ENCODE measurements at places on chromosomes 4 and X.
A peak's percentile ranks its signal among the peaks of the same experiment; 100 is the strongest.

DNA sequence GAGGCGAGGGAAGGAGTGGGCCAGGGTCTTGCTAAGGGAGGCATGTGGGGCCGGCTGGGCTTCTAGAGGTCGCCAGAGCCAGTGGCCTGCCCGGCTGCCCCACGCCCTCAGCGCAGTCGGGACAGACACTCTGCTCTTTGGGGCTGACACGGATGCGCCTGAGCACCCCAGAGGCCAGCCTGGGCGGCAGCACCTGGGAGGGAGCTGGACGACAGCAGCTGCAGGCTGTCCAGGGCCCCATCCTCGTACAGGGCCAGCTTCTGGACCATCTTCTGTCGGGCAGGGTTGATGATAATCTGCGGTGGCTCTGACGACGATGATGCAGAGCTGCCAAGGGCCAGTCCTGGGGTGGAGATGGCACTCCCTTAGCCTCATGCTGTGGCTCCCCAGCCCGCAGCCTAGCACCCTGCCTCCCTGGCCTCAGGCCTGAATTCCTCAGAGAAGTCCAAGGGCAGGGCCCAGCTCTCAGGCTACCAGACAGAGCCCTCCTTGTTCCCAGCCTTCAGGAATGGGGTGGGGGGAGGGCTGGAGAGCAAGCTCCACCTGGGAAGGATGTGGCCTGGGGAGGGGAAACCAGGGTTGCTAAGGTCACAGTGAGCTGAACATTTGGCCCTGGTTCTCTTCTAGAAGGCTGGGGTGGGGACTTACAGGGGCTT, 7.2 kb downstream of the IRAK1 start:
- no peak for DNase-seq

GRCh38 chrX:140393507-140393906, 111.4 kb downstream of the SOX3 start:
- DNase-seq, result no peak

DNA sequence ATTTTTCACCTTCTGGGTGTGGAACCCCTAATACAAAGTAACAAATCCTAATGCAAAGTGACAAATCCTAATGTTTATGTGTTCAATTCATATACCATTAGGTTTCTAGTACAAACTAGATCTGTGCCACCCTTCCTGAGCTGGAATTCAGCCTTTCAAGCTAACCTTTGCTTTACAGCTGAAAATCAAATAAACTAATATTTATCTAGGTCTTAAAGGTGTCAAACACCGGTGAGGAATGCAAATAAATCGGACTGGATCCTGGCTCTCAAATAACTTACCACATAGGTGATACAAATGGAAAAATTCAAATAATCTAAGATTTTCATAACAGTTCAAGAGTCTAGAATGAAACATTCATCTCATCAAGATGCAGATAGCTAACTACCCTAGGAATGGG, 11.6 kb downstream of the IRF2 start:
- DNase-seq, result no peak

- no peak for DNase-seq
Measured at GRCh38 chr4:97836662-97837061, 306.6 kb downstream of the STPG2 start.

DNA sequence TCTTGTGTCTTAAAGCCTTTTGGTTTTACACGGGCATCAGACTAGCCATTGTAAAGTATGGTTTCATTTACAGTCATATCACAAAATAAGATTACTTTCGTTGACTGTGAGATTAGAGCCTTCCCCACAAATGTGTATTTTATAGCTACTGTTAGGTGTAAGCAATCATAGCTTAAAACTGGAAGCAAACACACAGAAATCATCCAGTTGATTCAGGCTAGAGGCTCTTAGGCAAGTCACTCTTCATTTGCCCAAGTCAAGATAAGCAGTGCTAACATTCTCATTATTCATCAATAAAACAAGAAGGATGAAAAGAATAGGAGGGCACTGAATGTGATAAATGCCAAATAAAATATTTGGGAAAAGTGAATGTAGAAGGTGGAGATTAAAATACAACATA, 448.7 kb upstream of the FAM241A start:
- DNase-seq, result no peak

- no peak for DNase-seq
Measured at GRCh38 chr4:40301603-40302002, 33.5 kb upstream of the CHRNA9 start.

- DNase-seq, result no peak
Measured at GRCh38 chrX:17579026-17579425, 158.3 kb upstream of the SCML1 start.

- DNase-seq, result no peak
Measured at GRCh38 chrX:128518508-128518907, 466.3 kb upstream of the ACTRT1 start.

DNA sequence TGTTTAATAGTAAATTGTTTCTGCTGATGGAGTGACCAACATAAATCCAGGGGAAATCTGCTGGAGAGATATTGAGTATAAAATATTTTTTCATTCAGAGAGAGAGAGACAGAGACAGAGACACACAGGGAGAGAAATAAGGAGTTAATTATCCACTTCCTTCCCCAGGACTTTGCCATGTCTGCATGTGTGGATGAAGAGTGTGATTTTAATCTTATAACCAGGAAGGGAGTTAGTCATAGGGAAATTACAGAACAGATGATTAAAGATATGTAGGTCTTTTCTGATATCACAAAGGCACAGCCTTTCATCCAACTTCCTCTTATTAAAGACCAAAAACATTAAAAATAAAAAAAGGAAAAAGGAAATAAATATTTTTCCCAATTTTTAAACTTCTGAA, 526.3 kb downstream of the SPRY1 start:
- no peak for DNase-seq

- no peak for DNase-seq
Measured at GRCh38 chr4:26858947-26859401, 1.7 kb upstream of the STIM2 start.

DNA sequence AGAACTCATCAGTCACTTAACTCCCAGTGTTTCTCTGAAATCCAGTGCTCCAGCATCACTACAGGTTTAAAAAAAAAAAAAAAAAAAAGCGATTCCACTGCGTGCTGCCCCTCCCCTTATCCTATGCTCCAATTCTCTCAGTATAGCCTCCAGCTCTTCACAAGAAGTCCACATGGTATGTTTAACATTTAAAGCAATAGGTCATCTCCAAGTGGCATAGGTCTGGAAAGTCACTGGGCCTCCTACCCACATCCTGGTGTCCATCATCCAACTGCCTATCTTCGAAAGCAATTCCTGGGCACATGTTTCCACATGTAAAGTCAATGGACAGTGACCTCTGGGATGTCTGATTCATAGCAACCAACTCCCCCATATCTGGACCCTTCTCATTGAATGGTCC, 66.5 kb upstream of the MAP3K15 start:
- DNase-seq, result no peak

GRCh38 chr4:53537606-53538005, 53.7 kb downstream of the LNX1 start:
- DNase-seq, result no peak

DNA sequence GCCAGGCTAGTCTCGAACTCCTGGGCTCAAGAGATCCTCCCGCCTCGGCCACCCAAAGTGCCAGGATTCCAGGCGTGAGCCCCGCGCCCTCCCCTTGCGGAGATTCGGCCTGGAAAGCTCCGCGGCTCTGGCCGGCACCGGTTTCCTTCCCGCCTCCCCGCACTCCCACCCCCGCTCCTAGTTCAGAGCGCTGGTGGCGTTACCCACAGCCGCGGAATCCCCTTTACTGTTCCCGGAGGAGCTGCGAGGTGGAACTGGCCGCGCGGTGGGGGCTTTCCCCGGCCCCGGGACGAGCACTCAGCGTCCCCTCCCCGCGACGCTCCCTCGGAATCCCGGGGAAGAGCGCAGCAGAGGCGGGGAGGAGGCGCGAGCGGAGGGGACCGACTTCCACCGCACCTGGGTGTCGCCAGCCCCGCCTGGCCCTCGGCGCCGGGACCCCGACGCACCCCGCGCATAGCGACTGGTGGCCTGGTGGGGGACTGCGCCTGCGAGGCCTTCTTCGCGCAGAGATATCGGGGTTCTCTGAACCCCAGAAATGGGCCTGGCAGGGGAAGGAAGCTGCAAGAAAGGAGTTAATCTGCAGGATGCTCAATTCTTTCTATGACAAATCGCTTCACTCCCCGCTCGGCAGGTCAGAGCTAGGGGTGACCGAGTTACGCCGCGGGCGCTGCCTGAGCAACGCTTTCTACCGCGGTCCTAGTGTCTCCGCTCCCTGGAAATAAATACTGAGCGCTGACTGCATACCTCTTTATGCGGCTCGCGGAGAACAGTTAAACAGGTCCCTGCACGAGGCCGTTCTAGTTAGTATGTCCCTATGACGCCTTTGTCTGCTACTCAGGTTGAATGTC, 14.6 kb upstream of the SLC25A4 start:
- DNase-seq, result peak; percentile 79

DNA sequence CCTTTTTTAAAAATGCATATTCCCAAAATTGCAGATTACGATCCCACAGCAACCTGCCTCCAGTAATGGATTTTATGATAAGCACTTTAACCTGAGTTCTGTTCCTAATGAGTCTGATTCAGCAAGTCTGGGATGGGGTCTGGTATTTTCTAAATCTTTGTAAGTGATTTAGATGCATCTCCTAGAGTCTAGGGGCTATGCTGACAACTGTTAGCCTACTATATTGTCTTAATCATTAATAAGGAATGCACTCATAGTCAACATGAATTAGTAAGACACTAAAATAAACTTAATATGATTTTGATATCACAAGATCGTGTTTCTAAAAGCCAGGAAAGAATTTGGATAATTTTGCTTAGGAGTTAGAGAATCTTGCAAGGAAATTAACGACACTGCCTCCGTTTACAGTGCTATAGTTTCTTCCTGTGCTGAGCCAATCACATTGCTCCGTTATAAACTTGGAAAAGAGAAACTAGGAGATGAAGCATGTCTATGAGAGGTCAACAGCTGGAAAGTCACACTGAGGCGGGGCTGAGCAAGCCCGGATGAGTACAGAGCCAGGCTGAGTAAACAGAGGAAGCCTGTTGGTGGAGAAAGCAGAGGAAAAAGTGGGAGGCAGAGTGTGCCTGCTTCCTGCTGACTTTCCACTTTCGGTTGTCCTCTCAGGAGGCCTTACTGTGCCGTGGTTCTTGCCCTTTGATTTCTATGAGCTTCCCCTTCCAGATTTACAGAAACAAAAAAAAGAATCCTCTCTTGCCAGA, 5.4 kb downstream of the SCARB2 start:
- DNase-seq, result peak; percentile 16

- no peak for DNase-seq
Measured at GRCh38 chrX:149987613-149988012, 49.3 kb upstream of the EOLA2 start.

DNA sequence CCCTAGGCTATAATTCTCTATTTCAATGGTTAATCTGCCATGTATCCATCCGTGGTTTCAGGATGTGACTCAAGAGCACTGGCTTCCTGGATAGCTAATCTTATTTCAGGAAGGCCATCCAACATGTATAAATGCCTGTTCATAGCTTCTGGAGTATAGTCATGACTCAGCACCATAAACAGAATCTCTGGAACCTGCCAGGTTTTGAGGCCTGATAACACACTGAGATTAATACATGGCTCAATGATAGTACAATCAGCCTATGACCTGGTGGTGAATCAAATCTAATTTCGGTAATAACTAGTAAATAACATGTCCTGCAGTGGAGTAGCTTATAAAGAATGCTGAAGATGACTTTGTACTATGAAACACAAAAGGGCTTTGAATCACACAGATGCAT, 5.7 kb upstream of the IL13RA2 start:
- DNase-seq, result no peak

DNA sequence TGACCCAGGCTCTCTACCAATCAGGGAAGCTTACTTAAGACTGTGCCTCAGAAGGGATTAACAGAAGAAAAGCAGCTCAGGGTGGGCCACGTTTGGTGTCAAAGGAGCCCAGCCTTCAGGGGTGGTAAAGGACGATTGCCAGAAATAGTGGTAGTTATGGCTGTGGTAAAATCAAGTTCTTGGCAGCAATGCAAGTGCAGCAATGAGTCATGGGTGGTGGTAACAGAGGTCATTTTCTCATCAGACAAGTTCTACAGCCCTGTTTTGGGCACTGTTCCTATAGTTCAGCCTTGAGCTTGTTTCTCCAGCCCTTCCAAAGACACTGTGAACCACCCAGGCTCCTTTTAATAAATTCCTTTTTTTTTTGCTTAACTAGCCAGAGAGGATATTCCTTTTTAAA, 120.3 kb downstream of the EFHC2 start:
- DNase-seq, result no peak

- DNase-seq, result no peak
Measured at GRCh38 chr4:137310593-137311490, 221.5 kb downstream of the PCDH18 start.

GRCh38 chr4:140186651-140187315, 32.8 kb upstream of the MAML3 start:
- DNase-seq, result peak; percentile 70

- DNase-seq, result no peak
Measured at GRCh38 chr4:37561803-37562207, 124.4 kb downstream of the RELL1 start.

- no peak for DNase-seq
Measured at GRCh38 chr4:38614231-38614630, 49.8 kb upstream of the KLF3 start.

- no peak for DNase-seq
Measured at GRCh38 chr4:109589605-109590004, 29.6 kb downstream of the MCUB start.

GRCh38 chr4:108533876-108534275, 86.5 kb upstream of the RPL34 start:
- DNase-seq, result no peak

DNA sequence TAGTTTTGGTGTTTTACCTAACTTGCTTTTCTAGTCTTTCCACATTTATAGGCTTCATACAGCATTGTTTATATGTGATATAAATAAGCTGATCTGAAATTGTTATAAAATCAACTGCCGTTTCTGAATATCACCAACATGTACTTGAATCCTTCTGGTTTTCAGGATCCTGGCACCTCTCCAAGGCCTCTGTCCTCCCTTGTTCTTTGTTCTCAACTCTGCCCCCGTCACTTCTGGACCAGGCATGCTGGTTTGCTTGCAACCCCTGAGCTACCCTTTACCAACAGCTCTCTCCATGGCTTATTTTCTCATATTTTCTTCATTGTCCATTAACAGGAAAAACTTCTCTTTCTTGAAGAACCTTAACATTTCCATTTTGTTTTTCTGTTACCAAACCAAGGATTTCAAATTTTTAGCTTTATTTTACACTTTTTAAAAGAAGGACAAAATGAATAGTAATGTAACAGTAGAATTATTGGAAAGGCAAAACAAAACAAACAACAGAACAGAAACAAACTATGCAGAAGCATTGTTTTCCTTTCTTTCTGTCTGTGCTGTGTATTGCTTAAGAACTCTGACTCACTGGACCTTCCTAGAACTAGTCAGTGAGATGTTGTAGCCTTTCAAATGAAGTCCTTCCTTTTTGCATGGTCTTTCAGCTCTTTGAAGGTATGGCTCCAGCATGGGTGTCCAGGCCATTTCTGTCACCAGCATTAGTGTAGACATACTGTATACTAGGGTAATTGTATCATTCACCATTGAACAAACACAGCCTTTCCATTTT, 44.8 kb downstream of the BANK1 start:
- peak; percentile 28 for DNase-seq

DNA sequence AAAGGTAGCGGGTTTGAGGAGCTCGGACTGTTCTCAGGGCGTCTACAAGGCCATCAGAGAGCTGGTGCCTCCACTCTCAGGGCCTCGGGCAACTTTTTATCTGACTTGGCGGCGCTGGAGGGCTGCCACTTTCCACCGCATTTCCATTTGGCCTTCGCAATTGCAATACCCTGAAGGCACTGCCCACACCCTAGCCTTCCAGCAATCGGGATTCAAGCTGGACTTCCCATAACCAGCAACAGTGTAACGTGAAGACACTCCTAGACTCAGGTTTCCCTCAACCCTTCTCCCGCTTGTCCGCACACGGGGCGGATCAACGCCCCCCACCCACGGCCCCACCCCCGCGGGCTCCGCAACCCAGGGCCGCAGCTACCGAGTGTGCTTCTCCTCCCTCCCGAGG, 50.2 kb upstream of the BCOR start:
- DNase-seq, result no peak

Measured in G401 (cell line).